ENCODE measurements at places on chromosomes 1 and 21.

DNA sequence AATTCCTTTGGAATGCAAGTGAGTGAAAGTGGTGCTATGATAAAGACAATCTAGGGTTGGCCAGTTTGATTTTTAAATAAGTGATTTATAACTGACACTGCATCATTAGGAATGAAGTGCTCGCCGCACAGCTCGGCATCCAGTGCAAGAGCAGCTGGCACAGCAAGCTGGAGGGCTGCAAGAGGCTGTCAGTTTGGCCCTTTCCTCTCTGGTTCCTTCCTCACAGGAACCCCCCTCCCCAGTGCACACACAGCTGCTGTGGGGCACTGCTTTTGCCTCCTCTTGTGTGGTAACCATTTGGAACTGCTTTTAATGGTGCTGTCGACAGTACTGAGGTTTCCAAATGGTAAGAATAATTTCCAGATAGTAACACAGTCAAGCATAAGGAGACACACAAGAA is 10.4 kb upstream of the BCAR3 start:
- DNase-seq: no peak

GRCh38 chr1:186208405-186209129 is 166.5 kb downstream of the TPR start:
- no peak for DNase-seq

- DNase-seq: peak; percentile 43
These were observed 2.1 kb upstream of the PER3 start for GRCh38 chr1:7781923-7782495.

DNA sequence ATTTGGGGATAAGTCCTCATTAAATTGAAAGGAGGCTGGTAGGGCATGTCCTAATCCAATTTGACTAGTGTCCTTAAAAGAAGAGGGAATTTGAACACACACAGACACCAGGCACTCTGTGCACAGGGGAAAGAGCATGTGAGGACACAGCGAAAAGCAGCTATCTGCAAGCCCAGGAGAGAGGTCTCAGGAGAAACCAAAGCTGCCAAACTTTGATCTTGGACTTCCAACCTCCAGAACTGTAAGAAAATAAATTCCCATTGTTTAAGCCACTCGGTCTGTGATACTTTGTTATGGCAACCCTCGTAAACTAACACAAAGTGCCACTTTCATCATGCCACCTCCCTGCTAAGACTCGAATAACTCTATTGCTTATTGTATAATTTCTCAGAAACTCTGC is 13.8 kb downstream of the PLA2G4A start:
- no peak for DNase-seq

- no peak for DNase-seq
These were observed 243.2 kb upstream of the USP25 start for GRCh38 chr21:15486460-15487195.

DNA sequence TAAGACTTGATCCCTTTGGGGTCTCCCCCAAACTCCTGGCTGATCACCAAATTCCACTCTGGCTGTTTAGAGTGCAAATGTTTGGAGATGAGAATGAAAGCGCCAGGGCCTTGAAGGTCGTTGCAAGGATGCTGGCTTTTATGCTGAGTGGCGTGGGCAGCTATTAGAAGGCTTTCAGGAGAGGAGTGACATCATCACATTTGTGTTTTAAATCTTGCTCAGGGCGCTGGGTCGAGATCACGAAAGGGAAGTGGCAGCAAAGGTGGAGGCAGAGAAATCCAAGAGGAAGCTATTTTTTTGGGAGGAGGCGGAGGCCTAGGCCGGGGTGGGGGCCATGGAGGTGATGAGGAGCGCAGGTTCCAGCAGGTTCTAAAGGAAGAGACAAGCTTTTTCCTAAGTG is 49.3 kb downstream of the PDE9A start:
- DNase-seq: no peak

DNA sequence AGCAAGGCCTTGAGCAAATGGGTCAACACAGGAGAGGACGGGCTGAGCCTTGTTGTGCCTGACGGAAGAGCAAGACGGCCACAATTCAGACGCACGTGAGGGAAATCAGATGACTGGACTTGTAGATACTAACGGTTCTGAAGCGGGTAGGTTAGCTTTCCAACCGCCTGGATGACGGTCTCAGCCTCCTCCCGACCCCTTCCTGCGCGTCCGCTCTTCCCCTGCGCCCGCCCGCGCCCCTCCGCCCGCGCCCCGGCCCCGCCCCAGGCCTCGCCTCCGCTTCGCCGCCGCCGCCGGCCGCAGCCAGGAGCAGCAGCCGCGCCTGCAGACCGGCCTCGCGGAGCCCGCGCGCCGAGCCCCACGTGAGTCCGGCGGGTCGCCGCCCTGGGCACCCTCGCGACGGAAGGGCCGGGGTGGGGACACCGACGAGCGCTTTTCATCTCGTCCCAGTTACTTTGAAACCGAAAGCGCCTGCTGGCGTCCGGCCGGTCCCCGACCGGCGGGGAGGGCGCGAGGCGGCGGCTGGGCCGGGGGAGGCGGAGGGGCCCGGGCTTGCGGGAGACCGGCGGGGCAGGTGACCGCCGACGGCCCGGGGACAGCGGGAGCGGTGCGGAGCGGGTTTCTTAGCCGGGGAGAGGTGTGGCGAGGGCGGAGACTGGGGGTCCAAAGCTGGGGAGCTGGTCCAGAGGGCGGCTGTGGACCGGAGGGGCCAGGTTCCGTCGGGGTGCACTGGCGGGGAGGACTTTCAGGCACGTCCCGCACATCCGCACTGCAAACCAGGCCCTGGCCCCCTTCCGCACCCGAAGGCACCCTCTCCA is at the start of gene TRAF5:
TSS of gene TRAF5 (plus strand) at position 306 of the 818 bp plus-strand sequence. CDS start 26,407 bp downstream, outside the sequence.
- peak; percentile 42 for DNase-seq

DNA sequence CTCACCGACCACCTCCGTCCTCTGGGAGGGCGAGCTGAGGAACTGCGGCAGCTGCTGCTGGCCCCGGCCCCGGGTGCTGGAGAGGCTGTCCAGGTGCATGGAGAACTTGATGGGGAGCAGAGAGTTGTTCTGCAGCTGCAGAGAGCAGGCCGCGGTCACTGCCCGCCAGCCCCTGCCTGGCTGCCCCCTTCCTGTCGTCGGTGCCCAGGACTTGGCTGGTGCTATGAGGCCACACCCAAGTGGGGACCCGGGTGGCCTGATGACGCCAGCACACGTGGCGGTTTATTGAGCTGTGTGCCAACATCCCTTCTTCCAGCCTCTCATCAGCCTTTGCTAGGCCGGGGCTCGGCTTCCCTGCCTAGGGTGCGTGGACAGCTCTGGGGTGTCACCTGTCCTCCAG is 5.3 kb upstream of the TMEM52 start:
- no peak for DNase-seq

DNA sequence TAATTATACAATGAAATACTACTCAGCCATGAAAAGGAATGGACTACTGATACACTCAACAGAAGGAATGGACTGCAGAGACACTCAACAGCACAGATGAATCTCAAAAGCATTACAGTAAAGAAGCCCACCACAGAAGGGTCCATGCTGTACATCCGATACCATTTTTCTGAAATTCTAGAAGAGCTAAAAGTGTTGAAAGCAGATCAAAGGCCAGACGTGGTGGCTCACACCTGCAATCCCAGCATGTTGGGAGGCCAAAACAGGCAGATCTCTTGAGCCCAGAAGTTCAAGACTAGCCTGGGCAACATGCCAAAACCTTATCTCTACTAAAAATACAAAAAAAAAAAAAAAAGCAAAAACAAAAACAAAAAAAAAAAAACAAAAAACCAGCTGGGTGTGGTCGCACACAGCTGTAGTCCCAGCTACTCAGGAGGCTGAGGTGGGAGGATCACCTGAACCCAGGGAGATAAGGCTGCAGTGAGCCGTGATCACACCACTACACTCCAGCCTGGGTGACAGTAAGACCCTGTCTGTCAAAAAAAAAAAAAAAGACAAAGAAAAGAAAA is 15.5 kb downstream of the PPP1R15B start:
- DNase-seq: no peak

Measured in inflammatory macrophage treated with lipopolysaccharide for 1 hour (primary cell).